CD4-positive, alpha-beta T cell treated with Interleukin-17A for 1 hour (primary cell): ENCODE measurements at places on chromosomes 1 and 21.
A peak's percentile ranks its signal among the peaks of the same experiment; 100 is the strongest.

DNA sequence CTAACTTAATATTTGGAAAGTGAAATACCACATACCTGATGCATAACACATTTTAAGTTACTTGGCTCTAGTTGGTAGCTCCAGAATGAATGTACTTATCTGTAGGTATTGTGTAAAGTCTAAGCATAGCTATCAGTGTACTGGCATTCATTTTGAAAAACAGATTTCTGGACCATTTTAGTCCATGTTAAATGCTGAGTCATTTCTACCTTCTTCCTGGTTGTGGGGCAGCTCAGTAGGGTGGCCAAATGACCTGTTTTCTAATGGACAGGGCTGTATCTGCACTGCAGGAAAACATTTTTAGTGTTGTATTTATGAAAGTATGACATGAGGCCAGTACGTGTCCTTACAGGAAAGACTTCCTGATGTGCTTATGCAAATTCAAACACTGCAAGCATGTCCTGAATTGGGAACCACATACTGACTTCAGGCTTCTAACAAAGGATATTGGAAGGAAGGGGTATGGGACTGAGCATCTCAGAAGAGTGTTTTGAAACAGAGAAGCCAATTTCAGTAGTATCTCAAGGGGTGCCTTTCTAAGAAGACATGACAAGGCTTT lies 300.3 kb upstream of the B3GALT2 start:
- DNase-seq: no peak

DNA sequence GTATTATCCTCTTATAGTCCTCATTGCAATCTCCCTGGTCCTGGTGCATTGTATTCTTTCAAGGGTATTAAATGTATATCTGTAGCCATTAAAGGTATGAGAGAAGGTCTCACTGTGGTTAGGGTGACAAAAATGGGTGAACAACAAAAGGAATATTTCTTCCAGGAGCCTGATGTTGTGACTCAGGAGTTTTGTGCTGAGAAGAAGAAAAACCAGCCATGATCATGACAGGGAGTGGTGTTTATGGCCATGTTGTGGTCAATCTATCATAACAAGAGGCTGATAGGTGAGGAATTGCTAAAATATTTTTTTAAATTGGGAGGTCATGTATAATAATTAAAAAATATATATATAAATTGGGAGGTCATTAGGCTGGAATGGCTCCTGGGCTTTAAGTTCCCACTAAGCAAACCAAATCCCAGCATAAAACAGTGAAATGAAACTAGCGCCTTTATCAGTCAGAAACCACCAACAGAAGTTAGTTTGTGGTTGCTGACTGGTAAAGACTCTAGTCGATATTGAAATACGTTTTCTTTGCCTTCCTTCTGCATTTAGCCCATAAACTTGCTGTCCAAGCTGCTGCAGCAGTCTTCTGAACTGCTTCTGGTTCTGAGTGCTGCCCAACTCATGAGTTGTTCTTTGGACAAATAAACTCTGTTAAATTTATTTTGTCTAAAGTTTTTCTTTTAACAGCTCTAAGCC lies 60.3 kb downstream of the TBX19 start:
- DNase-seq: no peak

DNA sequence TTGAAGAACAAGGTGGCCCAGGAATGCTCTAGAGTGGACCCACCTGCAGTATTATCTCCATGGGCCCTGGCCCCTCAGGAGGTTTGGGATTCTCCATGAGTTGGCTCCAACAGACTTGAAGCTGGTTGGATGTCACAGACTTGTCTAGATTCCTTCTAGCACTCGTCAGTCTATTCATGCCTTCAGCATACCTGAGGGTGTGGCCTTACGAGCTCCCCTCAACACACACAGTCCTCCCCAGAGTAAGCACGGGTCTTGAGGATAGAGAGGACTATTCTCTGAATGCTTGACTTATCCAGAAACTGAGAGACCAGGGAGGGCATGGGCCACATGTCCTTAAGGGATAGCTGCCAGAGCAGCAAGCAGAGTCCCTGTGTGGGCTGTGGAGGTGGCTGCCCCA lies 45.9 kb upstream of the COL6A1 start:
- no peak for DNase-seq

GRCh38 chr1:56188221-56188620 lies 391.1 kb downstream of the PLPP3 start:
- DNase-seq: no peak

- no peak for DNase-seq
Measured at GRCh38 chr1:109792056-109792831, 28.5 kb upstream of the EPS8L3 start.

DNA sequence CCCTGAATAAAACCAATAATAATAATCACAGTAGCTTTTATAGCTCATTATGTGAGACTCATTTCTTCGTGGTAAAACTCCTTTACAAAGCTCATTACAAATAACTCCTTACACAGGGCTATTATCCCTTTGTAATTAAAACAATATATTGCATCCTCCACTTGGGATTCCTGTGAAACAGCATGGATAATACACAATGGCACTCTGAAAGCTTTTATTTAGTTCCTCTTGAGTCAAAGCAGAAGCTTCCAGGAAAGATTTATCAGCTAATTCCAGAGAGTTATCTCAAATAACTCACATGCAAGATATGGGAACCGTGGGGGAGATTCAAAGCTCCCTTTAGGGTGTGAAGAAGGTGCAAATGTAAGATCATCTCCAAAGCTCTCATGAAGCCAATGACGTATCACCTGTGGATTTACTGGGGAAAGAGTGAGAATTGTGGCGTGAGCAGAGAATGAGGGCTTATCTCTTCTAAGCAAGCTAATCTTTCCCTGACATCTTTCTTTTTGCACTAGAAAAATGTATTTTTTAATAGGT lies 60.4 kb upstream of the GJA5 start:
- DNase-seq: no peak

- DNase-seq: no peak
Measured at GRCh38 chr1:81545734-81546133, 255.0 kb upstream of the ADGRL2 start.

GRCh38 chr1:222540598-222540995 lies 7.3 kb downstream of the HHIPL2 start:
- no peak for DNase-seq

DNA sequence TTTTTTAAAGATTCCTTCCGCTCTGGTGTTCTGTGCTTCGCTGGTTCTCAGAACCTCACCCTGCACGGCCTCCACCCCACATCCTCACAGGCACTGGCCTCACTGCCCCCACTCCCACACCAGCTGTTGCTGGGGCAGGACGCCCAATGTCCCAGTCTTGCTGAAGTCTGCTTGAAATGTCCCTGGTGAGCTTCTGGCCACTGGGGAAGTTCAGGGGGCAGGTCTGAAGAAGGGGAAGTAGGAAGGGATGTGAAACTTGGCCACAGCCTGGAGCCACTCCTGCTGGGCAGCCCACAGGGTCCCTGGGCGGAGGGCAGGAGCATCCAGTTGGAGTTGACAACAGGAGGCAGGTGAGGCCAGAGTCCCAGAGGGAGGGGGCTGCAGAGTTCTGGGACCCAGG lies at the start of gene C1QA:
Gene C1QA, plus strand, starts transcription at position 276 of the 400 bp plus-strand sequence. CDS start 989 bp downstream, outside the sequence.
- no peak for DNase-seq

GRCh38 chr1:6490181-6491080 lies 1.0 kb downstream of the PLEKHG5 start:
- peak; percentile 57 for DNase-seq

DNA sequence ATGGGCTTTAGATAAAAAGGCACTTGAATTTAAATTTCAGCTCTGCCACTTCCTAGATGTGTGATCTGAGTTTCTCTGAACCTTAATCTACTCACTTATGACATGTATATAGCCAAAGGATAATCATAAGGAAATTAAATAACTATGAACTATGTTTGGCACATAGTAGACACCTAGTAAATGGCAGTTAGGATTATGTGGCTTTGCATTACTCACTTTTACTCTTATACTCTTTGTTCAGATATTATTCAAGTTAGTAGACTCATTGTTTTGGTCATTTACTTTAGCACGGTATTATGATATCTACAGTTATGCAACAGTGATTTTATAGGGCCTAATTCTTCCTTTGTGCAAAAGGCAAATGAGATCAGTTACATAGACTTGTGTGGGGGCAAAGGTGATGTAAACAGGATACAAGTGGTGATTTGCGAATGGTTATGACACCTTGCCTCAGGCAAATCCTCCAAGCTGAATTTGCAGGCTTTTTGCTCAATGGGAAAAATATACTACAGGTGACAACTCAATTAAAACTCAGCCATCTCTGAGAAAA lies 297.2 kb upstream of the PBX1 start:
- no peak for DNase-seq

- no peak for DNase-seq
Measured at GRCh38 chr1:166185526-166185925, 18.7 kb upstream of the FAM78B start.

DNA sequence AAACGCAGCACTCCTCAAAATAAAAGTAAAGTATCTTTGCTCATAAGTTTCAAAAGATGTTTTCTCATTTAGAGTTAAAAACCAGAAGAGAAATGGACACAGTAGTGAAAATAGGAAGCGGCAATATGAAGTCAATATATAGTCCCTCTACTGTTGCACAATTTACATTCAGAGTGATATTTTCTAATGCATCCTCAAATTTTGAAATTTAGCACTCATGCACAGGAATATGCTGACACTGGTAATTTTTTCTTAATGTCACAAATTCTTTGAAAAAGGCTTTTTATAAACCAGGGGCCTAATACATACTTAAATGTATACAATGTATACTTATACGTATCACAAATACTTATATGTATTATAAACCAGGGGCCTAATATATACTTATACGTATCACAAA lies 19.5 kb downstream of the ST7L start:
- DNase-seq: no peak

DNA sequence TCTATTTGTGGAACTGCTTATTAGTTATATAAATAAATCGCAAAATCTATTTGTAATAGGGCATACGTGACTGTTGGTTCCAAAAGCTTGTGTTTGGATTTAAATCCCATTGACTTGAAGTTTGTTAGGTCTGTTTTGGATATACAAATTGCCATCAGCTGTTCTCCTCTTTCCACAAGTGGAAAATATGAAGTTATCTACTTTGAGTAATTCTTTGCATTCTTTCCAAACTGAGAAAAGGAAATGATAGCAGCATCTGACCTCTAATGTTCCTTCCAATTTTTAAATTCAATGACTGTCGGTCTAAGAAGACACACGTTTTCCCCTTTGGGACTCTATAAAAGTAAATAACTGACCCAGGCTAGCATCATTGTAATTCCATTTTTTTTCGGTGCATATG lies 165.7 kb upstream of the SGIP1 start:
- no peak for DNase-seq

- DNase-seq: no peak
Measured at GRCh38 chr1:54289712-54290233, 89.8 kb downstream of the MRPL37 start.

DNA sequence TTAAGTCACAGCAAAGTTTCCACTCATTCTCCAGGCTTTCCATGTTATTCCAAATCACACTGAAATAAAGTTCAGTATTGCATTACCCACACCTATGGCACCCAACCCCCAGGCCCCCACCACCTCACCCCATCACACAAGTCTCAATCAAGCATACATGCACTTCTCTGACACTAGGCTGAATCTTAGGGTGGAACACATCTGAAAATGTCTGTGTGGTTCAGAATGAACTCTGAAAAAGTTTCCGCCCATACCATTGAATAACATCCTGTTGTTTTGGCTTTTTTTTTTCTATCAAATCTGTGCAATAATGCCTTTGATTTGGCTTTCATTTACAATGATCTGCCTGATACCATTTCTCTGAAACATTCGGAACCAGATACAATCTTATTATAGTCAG lies 25.8 kb upstream of the LRRC8C start:
- DNase-seq: peak; percentile 80

DNA sequence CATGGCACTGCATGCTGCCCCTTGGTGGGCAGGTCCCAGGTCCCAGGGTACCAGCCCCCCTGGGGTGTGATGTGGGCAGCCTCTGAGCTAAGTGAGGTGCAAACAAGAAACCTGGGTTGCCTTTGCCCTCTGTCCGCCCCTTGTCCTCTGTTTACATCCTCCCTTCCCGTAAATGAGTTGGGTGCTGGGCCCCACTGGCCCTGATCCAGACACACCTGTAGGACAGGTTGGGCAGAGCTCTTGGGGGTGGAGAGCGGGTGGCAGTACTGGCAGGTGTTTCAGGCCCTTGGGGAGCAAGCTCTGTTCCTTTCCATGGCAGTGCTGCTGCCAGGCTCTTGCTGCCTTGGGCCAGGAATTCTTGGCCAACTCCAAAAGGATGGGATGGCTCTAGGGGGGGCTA lies 35.8 kb downstream of the ELF3 start:
- DNase-seq: no peak

DNA sequence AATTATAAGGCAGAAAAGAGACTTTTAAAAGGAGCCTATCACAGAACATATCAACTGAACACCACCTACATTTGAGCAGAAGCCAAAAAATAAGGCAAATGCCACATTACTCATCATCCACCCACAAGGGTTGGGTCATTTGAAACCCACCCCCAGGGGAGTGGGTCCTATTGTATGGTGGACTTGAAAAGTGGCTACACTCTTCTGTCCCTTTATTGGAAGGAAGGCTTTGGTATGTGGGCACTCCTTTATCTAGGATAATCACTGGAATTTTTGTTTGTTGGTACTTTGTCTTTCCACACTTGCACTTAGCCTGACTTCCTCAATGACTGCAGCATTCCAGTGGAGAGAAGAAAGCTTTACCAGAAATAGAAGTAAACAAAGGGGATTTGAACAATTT lies 157.2 kb upstream of the COL11A1 start:
- no peak for DNase-seq

DNA sequence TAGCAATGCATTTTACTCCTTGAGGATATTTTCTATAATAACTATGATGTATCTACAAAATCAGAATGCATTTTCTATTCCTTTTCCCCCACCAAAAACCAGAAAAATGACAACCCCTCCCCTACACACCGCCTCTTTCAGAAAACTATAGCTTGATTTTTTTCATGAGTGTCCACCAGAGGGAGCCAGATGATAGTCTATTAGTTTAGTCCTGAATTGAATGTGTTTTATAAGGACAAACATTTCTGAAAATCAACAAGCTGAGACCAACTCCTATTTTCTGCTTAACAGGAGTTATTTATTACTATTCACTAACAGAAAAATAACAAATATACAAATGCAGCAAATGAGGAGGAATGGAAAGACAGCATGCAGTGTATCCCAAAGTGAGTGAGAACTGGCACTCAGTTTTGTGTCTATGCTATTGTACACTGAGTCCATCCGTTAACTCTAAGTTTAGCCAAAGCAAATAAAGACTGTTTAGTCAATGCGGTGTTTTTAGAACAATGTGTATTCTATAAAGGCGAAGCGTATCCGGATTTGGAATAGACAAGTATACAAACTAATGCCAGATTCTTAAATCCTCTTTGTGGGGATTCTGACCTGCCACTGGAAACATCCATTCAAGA lies 182.6 kb downstream of the VAV3 start:
- peak; percentile 81 for DNase-seq

- no peak for DNase-seq
Measured at GRCh38 chr1:72547412-72547811, 265.1 kb upstream of the NEGR1 start.

GRCh38 chr1:170316270-170316669 lies 170.5 kb downstream of the NTMT2 start:
- DNase-seq: no peak
